Putamen (tissue), 1 donor: ENCODE measurements at places on chromosomes 5 and 9.

DNA sequence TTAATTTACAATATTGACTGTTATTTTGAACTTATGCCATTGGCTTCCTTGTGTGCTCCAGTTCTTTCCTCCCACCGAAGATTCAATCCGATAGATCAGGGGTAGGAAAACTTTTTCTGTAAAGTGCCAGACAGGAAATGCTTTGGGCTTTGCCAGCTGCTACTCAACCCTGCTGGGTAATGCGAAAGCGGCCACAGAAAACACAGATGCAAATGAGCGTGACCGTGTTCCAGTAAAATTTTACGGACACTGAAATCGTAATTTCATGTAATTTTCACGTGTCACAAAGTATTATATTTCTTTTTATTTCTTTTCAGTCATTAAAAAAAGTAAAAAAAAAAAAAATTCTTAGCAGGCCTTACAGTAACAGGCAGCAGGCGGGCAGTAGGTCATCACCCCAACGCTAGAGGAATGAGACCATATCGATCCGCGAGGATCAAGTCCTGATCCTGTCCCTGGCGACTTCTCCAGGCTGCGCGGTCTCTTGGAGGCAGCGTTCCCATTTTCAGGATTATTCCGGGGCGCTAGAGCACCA lies 599 bp downstream of the NMRK1 start:
- DNase-seq: no peak

DNA sequence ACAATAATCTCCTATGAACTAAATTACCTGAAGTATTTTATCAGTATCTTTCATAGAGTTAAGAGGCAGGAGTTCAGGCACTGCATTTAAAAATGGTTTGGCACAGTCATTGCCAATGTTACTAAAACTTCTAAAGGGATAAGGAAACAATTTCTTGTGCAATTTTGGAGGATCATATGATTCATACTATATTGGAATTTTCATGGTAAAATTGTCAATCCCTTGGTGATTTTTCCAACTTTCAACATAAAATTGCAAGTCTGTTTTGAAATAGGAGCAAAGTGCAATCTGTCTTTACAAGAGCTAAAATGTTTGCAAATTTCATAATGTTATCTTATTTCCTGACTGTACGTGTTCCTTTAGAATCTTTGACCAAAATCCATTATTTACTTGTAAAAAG lies 211.1 kb downstream of the DMRTA1 start:
- DNase-seq: no peak

DNA sequence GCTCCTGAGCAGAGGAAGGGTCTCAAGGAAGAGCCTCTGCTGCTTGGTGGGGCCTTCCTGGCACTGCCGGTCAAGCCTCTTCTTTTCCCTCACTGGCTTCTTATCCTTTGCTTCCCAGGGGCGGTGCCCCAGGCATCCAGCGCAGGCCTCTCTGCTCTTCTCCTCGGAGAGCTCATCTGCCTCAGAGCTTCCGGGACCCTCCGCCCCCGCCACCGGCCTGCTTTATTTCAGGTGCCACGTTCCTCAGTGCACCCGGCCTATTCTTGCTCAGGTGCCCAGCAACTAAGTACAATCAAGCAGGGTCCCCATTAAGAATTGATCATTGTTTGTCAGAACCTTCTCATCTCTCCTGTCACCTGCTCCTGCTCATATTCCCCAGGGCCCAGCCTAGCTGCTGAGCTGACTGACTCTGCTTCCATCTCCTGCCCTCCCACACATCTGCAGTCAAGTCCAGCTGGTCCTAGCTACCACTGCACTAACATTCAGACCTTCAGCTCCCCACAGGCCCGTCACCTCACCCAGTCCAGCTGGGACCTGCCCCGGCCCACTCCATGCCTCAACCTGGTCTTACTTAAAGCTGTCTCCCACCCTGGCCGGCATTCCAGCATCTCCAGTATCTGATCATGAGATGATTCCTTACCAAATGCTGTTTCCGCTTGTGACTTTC lies 114.3 kb upstream of the BOD1 start:
- DNase-seq: no peak

GRCh38 chr9:4421847-4422246 lies 68.4 kb upstream of the SLC1A1 start:
- no peak for DNase-seq

- DNase-seq: no peak
These were observed 2.5 kb upstream of the SPRY4 start for GRCh38 chr5:142327111-142327842.

GRCh38 chr5:28927559-28928326 lies 1889.4 kb upstream of the CDH9 start:
- no peak for DNase-seq
